ENCODE measurements at places on chromosomes 1 and 21.

DNA sequence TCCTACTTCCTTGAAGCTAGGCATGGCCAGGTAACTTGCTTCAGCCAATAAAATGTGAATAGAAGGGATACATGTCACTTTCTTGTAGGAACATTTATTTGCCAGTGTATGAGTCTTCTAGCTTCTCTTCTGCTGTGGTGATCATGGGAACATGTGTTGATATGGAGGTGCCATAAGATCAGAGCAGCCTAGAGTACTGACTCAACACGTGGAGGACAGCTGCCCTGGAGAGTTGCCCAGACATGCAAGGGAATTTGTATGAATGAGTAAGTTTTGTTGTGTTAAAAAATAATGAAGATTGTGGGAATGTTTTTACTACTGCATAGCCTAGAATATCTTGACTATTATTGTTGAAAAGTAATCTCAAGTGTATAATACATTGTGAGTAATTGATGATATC is 502.3 kb downstream of the NUF2 start:
- DNase-seq = no peak
- H3K36me3 ChIP-seq = no peaks in the 10 kb centered on the region
- no peaks in the 10 kb centered on the region for H3K27me3 ChIP-seq

DNA sequence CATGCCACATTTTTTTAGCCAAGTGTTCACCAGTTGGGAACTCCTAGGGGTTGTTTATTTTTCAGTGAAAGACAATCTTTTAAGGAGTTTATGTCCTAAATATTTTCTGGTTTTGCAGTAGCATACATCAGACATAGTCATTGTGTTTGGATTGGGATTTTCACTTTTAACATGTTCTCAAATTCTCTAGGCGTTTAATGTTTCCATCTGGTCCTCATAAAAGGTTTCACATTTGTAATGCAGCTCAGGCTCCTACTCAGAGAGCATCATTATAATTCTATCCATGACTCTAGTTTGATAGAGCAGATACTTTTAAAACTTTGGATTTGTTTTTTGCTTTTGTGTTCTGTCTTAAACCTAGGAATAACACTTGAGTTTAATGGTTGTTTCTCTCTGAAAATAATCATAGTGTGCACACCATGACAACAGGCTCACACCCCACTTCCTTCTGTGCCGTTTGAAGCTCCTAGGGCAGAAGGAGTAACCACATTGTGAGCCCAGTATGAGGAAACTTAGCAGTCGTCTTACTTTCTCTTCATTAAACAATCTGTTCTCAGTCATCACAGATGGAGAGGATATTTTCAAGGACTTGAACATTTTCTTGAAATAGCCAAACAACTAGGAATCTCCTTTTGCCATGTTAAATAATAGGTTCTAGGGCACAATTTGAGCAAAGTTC is 219.6 kb downstream of the PDE4B start:
- H3K36me3 ChIP-seq = no peaks in the 10 kb centered on the region
- no peak overlapping the region for H3K27ac ChIP-seq
- no peak overlapping the region for H3K4me3 ChIP-seq
- H3K27me3 ChIP-seq = no peaks in the 10 kb centered on the region
- peaks cover 3% of the 10 kb centered on the region for H3K4me1 ChIP-seq

DNA sequence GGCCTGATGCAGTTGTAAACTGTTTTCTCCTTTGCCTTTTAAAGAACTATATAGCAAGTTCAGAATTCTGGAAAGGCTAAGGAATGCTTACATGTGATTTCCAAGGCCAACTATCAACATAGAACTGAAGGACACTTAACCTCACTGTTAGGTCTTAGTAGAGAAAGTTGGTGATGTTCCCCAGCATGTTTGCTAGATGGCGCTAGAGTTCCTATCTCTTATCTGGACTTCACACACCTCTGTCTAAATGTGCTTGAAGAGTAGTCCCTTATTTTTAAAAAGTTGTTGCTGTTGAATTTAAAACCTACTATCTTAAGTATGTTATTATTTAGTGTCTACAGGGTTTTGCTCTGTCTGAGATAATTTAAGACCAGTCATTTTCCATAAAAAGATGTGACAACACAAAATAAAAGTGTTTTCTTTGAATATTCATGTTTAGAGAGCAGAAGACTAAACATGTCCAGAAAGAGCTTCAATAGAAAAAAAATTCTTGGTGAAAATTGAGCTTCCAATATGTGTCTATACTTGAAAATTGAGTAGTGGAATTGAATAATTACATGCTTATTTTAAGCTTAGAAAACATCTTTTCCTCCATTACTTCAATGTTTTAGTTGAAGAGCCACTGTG is 237.3 kb downstream of the S1PR1 start:
- peaks cover 3% of the 10 kb centered on the region for H3K36me3 ChIP-seq
- H3K4me1 ChIP-seq = no peaks in the 10 kb centered on the region
- no peak overlapping the region for H3K4me3 ChIP-seq

- H3K4me1 ChIP-seq = peaks cover 6% of the 10 kb centered on the region
- no peaks in the 10 kb centered on the region for H3K36me3 ChIP-seq
- H3K27me3 ChIP-seq = peaks cover 65% of the 10 kb centered on the region
- H3K27ac ChIP-seq = no peak overlapping the region
- peak overlapping the region; percentile 20 for H3K4me3 ChIP-seq
These were observed 512 bp downstream of the FBLIM1 start for GRCh38 chr1:15758953-15759661.

- no peaks in the 10 kb centered on the region for H3K36me3 ChIP-seq
- no peaks in the 10 kb centered on the region for H3K27me3 ChIP-seq
- no peaks in the 10 kb centered on the region for H3K4me1 ChIP-seq
- no peak overlapping the region for H3K4me3 ChIP-seq
- DNase-seq = no peak
These were observed 20.8 kb upstream of the MNDA start for GRCh38 chr1:158810311-158810710.

DNA sequence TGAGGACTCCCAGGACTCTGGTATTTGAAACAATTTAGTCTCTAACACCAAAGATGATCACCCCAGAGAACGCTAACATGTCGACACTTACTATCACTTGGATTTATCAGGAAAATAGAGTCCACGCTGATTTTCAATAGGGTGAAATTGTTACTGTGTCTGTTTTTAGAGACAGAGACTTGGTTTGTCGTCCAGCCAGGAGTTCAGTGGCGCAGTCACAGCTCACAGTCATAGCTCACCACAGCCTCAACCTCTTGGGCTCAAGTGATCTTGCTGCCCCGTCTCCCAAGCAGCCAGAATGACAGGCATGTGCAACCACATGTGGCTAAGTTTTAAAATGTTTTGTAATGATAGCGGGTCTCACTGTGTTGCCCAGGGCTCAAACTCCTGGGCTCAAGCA is 5.3 kb downstream of the SSU72 start:
- peak overlapping the region; percentile 62 for H3K27ac ChIP-seq
- no peaks in the 10 kb centered on the region for H3K27me3 ChIP-seq
- H3K4me3 ChIP-seq = no peak overlapping the region
- peaks cover 62% of the 10 kb centered on the region for H3K36me3 ChIP-seq

DNA sequence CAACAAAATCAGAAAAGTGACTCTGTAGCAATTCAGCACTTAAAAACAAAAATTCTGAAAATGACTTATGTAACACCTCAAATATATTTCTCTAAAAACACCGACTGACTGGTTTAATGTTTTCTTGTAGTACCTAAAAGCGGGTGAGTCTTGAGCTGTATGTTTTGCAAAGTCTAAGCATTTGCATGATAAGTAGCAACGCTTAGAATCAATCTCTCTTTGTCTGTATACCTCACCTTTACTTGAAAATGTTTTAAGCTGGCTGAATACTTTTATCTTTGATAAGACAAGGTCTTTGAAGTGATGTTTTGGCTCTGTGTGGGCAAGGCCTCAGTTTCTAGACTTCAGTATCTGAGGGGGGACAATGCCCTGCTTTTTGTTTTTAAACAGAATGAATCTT is 8.2 kb downstream of the ITPKB start:
- H3K27ac ChIP-seq = peak overlapping the region; percentile 93
- H3K27me3 ChIP-seq = no peaks in the 10 kb centered on the region
- peak overlapping the region; percentile 95 for H3K4me3 ChIP-seq
- DNase-seq = no peak
- H3K36me3 ChIP-seq = peaks cover 84% of the 10 kb centered on the region

- no peak overlapping the region for H3K27ac ChIP-seq
- no peak for DNase-seq
- no peak overlapping the region for H3K4me3 ChIP-seq
- no peaks in the 10 kb centered on the region for H3K27me3 ChIP-seq
These were observed 96.0 kb upstream of the TNFSF4 start for GRCh38 chr1:173302890-173303829.

- no peaks in the 10 kb centered on the region for H3K36me3 ChIP-seq
- H3K4me3 ChIP-seq = no peak overlapping the region
- H3K27me3 ChIP-seq = no peaks in the 10 kb centered on the region
- no peaks in the 10 kb centered on the region for H3K4me1 ChIP-seq
These were observed 315.9 kb downstream of the ST6GALNAC3 start for GRCh38 chr1:76390456-76390855.

GRCh38 chr1:110245876-110246620 is 35.9 kb downstream of the KCNC4 start:
- peaks cover 1% of the 10 kb centered on the region for H3K36me3 ChIP-seq
- DNase-seq = no peak
- no peaks in the 10 kb centered on the region for H3K27me3 ChIP-seq
- no peak overlapping the region for H3K27ac ChIP-seq
- peaks cover 8% of the 10 kb centered on the region for H3K4me1 ChIP-seq
- H3K4me3 ChIP-seq = no peak overlapping the region

DNA sequence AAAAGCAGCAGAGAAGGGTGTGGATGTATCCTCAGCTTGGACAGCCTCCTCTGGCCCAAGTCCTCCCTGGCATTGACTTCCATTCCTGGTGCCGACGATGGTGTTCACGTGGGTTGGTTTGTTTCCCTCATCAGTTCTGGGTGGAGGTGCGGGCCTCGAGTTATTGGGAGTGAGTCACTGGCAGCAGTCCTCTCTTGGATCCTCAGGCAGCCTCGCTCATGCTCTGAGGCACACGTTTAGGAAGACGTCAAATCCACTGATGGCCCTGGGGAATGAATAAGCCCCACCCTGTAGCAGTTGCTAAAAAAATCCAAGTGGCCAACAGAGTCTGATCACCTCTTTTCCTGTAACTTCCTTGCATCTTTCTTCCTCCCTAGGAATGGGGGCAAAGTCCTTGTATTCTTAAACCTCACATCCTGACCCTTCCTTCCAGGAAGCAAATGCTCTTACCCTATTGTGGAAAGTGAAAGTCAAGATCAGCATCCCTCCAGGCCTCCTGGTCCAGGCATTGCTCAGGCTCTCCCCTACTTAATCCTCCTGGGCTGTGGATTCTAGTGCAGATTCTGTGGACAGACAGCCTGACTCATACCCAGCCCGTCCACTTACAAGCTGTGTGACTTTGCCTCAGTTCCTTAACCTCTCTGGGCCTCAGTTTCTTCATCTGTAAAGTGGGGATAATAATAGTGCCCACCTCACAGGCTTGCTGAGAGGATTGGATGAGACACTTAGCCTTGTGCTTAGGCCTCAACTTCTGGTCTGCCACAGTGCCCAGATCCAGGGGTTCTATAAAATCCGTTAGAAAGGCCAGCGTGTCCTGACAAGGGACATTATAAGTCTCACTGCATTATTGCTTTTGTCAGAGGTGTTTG is 111.1 kb downstream of the TLR5 start:
- no peaks in the 10 kb centered on the region for H3K4me1 ChIP-seq
- H3K36me3 ChIP-seq = no peaks in the 10 kb centered on the region

- no peak overlapping the region for H3K27ac ChIP-seq
- no peak overlapping the region for H3K4me3 ChIP-seq
- H3K27me3 ChIP-seq = no peaks in the 10 kb centered on the region
- no peak for DNase-seq
- peaks cover 5% of the 10 kb centered on the region for H3K36me3 ChIP-seq
- H3K4me1 ChIP-seq = peaks cover 11% of the 10 kb centered on the region
These were observed 33.5 kb upstream of the IFI16 start for GRCh38 chr1:158976219-158976618.

DNA sequence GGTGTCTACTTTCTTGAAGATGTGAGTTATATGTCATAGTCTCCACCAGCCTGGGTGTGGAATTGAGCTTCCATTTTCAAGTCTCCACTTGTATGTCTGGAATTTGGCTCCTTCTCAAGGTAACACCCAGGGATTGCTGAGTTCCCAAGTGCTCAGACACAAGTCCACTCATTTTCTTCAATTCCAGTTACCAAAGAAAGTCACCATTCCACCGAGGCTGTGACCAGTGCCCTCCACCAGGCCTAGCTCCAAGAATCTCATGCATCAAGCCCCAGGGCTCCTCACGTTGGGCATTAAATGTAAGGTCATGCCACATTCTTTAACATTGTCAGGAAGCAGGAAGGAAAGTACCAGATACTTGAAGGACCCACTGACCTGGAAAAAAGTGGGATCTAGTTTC is 2.4 kb upstream of the RAB4A start:
- H3K27me3 ChIP-seq = no peaks in the 10 kb centered on the region
- H3K4me3 ChIP-seq = no peak overlapping the region
- DNase-seq = no peak

DNA sequence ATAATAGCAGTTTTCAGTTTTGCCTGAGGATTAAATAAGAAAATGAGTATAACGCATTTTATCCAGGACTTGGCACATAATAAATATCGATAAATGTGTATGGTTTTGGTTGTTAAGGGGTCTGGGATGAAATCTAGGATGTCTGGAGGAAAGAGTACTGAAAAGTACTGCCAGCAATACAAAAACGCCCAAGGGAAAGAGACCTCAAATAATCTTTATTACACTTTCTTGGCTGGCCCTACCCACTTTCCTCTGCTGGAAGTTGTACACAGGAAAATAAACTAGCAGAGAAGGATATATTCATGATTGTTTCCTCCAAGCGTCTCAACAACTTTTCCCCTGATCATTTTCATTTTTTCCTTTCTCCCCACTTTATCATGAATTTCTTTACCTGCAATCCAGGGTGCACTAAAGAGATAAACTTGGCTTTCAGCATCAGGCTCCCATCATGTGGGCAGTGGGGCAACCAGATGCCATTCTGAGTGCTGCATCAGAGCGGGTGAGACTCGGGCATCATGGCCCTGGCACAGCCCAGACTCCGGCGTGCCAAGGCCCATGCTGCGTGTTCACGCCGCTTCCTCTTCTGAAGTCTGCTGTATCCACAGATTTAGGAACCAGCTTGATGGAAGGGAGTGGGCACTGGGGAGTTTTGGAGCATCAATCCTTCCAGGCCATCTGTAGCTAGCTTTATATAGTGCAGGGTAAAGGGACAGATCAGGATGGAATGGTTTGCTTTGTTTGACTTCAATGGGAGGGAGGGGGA is 35.8 kb upstream of the PLXNA2 start:
- H3K36me3 ChIP-seq = no peaks in the 10 kb centered on the region
- no peak overlapping the region for H3K4me3 ChIP-seq
- no peak for DNase-seq
- no peaks in the 10 kb centered on the region for H3K4me1 ChIP-seq

GRCh38 chr1:154418062-154418921 is 13.1 kb downstream of the IL6R start:
- no peak overlapping the region for H3K4me3 ChIP-seq
- peaks cover 65% of the 10 kb centered on the region for H3K4me1 ChIP-seq
- peak overlapping the region; percentile 88 for H3K27ac ChIP-seq
- no peak for DNase-seq
- H3K36me3 ChIP-seq = peaks cover 2% of the 10 kb centered on the region

- peaks cover 54% of the 10 kb centered on the region for H3K4me1 ChIP-seq
- H3K4me3 ChIP-seq = peak overlapping the region; percentile 84
- no peak for DNase-seq
- no peaks in the 10 kb centered on the region for H3K27me3 ChIP-seq
These were observed 26.2 kb upstream of the A3GALT2 start for GRCh38 chr1:33346927-33347649.

- H3K4me3 ChIP-seq = no peak overlapping the region
- peaks cover 15% of the 10 kb centered on the region for H3K36me3 ChIP-seq
- H3K27me3 ChIP-seq = no peaks in the 10 kb centered on the region
- H3K4me1 ChIP-seq = peaks cover 17% of the 10 kb centered on the region
- no peak for DNase-seq
- no peak overlapping the region for H3K27ac ChIP-seq
These were observed 3.8 kb upstream of the C2CD4D start for GRCh38 chr1:151843398-151843797.

GRCh38 chr1:152412756-152413155 is 1.3 kb downstream of the CRNN start:
- peaks cover 13% of the 10 kb centered on the region for H3K27me3 ChIP-seq
- no peak overlapping the region for H3K4me3 ChIP-seq
- H3K36me3 ChIP-seq = no peaks in the 10 kb centered on the region
- DNase-seq = no peak
- no peak overlapping the region for H3K27ac ChIP-seq

All from activated naive CD8-positive, alpha-beta T cell treated with anti-CD3 and anti-CD28 coated beads for 36 hours (primary cell).